GDM1 (cell line): ENCODE measurements at places on chromosomes 3 and 15.

GRCh38 chr15:38600236-38600635 is 35.6 kb upstream of the RASGRP1 start:
- no peak for DNase-seq

- DNase-seq = peak; percentile 17
Measured at GRCh38 chr3:82088749-82089148, 327.3 kb upstream of the GBE1 start.

GRCh38 chr3:72129501-72130094 is 344.6 kb upstream of the PROK2 start:
- no peak for DNase-seq

DNA sequence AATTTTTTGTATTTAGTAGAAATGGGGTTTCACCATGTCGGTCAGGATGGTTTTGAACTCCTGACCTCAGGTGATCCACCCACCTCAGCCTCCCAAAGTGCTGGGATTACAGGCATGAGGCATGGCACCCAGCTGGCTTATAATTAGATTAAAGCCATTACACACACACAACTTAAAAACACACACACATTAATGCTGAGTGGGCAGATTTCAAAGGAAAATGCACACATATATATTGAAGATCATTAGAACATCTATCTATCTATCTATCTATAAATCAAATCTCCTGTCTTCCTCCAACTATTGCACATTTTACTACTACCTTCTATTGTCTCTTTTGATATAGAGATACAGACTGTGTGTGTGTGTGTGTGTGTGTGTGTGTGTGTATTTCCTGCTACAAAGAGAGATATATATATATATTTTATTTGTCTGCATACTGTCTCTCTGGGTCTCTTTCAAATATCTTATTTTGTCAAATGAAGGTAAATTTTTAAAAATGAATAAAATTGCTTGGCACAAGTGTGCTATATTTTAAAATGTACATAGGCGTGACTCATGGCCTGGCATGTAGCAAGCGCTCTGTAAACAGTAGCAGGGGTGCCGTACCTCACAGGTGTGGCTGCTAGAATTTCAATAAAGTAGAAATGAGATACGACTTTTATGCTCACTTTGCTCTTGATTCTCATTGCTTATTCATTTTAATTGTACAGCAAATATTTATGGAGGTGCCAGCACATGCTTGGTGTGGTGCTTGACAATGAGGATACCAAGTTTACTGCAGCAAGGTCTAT is 655.8 kb downstream of the AGBL1 start:
- DNase-seq = no peak

DNA sequence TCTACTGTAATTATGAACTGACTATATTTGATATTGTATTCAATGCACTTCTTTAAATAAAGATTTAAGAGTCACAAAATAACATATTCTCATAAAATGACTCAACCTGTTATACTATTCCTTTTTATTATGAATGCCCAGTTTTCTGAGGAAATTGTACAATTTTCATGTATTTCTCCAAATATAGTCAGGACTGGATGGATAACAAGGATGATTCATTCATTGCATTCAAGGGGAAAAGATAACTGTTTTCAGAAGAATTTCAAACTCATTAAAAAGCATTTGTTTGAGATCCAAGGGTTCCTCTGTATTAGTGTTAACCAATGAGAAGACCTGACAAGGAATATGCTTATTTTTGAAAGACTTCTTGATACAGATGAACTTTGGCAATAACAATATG is 163.7 kb downstream of the MEIS2 start:
- DNase-seq = no peak

- DNase-seq = no peak
Measured at GRCh38 chr3:71117572-71118247, 465.8 kb downstream of the FOXP1 start.

GRCh38 chr3:64238971-64239667 is 13.9 kb upstream of the PRICKLE2 start:
- DNase-seq = no peak

DNA sequence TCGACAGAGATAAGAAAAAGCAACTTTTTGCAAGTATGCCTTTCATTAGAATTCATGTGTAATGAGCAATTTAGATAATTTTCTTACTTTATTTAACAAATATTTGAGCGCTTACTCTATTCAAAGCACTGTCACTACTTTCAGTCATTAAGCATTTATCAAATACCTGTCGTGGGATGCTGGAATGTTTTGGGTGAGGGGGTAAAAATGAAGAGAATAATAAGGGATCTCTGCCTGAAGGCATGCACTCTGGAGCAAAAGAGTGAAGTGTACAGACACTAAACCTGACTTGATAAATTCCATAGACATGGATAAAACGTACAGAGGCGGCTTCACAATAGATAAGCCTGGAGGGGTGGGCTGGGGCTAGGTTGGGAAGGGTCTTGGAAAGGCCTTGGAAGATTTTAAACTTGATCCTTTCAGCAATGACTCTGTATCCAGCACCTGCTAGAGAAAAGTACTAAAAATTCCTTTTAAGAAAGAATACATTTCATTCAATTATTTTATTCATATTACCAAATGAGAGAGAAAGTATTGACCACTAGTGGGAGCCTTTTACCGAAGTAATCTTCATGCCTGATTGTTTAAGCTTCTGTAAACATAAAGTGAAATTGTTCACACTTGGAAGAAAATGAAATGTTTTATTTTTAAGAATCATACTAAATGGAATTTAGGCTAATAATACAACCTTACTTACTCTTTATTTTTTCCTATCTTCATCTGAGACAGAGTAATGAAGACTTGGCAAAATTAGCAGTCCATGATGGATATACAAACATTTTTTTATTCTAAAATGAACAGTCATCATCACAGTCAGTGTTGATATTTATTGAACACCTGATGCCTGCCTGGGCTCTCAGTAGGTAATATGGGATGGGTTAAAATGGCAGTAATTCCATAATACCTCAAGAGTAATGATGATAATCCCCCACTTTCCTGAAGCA is 113.2 kb downstream of the PPP2R3A start:
- peak; percentile 4 for DNase-seq

DNA sequence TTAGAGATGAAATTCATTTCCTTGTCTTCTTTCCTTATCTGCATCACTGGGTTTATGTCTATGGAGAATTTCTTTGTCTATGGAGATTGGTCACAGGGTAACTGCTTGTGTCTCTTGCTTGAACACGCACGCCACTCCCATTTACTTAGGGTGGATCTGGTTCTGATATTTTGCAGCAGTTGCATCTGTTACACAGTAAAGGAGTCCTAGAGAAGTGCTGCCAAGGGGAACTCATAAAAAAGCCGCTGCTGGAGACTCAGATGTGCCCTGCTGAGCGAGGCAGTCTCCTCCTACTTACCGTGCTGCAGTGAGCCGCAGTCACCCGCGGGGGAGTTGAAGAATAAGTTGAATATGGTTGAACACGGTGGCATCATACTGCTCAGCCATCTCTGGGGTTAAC is 105.2 kb upstream of the KLHL25 start:
- DNase-seq = no peak

- DNase-seq = no peak
Measured at GRCh38 chr3:12380461-12380860, 91.6 kb downstream of the PPARG start.

- no peak for DNase-seq
Measured at GRCh38 chr3:127403795-127404194, 115.9 kb upstream of the PRR20G start.

- DNase-seq = no peak
Measured at GRCh38 chr3:134228035-134228434, 22.6 kb downstream of the RYK start.

GRCh38 chr3:99662838-99663570 is 24.6 kb downstream of the COL8A1 start:
- no peak for DNase-seq

GRCh38 chr3:110430146-110430545 is 641.5 kb upstream of the NECTIN3 start:
- no peak for DNase-seq

GRCh38 chr15:75597667-75598341 is 18.7 kb upstream of the PTPN9 start:
- DNase-seq = no peak

DNA sequence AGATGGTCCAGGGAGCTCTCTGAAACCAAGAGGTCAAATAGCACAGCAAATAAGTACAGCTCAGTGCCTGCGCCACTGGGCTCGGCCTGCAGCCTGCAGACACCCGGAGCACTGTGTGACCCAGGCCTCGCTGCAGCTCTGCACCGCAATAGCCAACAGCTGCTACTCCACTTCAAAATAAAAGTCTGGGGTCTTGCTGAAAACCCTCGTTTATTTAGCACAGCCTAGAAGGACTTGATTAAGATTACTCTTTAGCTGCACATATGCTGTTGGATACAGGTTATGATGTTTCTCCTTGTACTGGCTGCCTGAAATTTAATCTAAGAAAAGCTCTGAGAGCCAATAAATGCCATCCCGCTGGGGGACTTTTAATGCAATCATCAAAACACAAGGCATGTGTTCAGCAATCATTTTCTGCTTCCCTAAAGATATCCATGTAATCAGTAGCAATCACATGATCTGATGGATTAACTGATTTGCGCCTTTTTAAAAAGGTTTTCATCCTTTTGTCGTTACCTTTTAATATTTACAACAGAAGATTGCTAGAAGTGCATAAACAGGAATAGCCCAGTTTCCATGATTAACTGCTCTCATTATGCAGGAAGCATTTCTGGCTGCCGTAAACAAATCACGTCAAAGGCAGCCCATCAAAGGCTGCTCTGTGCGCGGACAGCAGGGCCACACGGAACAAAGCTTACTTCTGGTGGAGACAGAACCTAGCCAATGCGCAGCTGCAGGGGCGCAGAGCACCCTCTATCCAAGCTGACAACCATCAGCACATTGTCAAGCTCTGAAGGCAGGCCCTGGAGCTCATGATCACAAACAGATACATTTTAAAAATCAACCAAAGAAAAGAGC is 58.8 kb downstream of the CLASP2 start:
- peak; percentile 21 for DNase-seq

- DNase-seq = no peak
Measured at GRCh38 chr3:127015282-127016042, 32.5 kb downstream of the PLXNA1 start.

- peak; percentile 77 for DNase-seq
Measured at GRCh38 chr3:184017672-184018423, at the start of gene ABCC5. Gene ABCC5, minus strand, starts transcription at chr3:184017884. Its CDS starts 3,492 bp downstream, at chr3:184014392.

DNA sequence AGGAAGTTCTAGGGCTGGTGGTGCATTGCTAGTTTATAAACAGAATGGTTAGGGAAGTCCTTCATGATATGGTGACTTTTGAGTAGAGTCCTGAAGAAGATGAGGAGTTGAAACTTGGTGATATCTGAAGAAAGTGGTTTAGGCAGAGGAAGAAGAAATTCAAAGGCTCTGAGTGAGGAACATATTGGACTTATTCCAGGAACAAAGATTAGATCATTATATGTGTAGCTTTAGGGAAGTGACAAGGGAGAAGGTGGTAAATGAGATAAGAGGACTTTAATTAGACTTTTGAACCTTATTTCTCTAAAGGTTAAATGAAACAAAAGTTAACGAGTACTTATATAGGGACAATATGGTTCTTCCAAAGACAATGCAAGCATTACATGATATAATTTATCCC is 286.7 kb downstream of the DOCK3 start:
- no peak for DNase-seq

GRCh38 chr3:152159328-152159727 is 109.4 kb upstream of the MBNL1 start:
- no peak for DNase-seq

GRCh38 chr3:9976721-9977709 is 9.6 kb downstream of the EMC3 start:
- DNase-seq = peak; percentile 76

- no peak for DNase-seq
Measured at GRCh38 chr15:58268746-58269267, 130.6 kb downstream of the AQP9 start.

DNA sequence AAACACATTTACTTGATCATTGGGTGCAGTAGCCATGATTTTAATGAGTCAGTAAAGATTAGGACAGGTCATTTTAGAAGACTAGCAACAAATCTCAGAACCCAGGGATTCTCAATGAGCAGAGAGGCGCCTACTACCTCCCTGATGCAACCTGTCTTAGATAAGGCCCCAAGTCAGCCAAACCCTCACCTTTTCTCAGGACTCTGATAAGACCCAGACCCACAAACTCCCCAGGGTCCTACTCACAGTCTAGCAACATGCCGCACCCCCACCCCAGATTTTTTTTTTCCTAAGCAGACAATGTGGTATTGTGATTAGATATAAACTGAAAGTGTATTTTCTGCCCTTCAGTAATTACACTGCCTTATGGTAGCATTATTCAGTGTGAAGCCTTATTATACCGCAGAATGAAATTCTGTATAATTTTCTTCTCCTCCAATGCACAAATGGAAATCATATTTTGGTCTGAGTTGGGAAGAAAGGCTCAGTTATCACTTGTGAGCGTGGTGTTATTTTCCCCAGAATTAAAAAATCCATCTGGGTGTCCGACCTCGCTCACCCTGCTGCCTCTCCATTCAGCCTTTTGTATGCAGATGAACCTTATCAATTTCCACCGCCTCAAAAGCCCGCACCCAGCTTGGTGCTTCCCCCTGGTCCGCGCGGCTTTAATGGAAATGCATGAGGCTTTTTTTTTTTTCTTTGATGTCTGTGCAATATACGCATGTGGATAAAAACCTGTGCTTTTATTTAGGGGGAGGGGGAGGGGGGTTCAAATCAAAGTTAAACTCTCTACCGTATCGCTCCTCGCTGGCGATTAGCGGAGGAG is 122.0 kb upstream of the SOX14 start:
- DNase-seq = no peak

DNA sequence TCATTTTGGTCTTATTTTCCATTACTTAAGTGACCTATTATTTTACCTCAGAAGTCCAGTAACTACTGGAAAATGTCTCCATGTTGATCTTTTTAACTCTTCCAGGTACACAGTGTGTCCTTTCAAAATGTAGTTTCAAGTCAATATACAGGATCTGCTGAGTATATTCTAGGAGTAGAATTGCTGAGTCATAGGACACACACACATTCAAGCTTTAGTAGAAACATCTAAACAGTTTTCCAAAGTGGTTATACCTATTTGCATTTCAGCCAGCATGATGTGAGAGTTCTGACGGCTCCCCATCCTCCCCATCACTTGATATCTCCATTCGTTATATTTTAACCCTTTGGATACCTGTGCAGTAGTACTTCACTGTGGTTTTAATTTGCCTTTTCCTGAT is 271.9 kb downstream of the MCTP2 start:
- no peak for DNase-seq
